Motor neuron (in vitro differentiated cells): ENCODE measurements at places on chromosomes 5 and 9. TPM values are rescaled to one million over a fixed set of nuclear protein-coding genes. Genes with fewer than 3 reads are reported as not detected.

Gene FAM114A2
- total RNA-seq: 20.3 and 26.1 TPM in 2 replicates

Gene IRGM
- total RNA-seq: 0.52 and 0.58 TPM in 2 replicates

Gene SLC36A3
- total RNA-seq: not detected in 2 replicates

- no peak for ATAC-seq
These were observed 31.4 kb downstream of the CAMK2A start for GRCh38 chr5:150258130-150258529.

- ATAC-seq: peak; percentile 100
These were observed 221.3 kb upstream of the TAS2R1 start for GRCh38 chr5:9851458-9851857.

DNA sequence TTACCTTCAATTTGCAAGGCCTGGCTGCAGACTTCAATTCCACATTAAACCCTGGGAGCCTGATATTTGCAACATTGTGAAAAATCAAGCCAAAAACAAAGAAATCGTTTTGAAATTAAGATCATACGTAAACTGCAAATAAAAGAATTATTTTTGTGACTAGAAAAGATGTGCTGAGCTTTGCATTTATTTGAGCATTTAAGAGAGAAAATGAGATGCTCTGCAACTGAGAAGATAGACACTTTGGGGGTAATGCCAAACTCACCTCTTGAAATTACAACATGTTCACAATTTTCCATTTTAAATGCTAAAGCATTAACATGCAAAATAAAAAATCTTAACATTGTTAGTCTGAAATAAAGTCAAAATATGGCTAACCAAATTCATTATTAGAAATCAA lies 46.6 kb downstream of the CSNK1A1 start:
- ATAC-seq: no peak

Gene ADAMTSL1
- total RNA-seq: 7.5 and 7.6 TPM in 2 replicates

- ATAC-seq: no peak
These were observed 4.4 kb upstream of the NDUFS4 start for GRCh38 chr5:53556001-53556400.

DNA sequence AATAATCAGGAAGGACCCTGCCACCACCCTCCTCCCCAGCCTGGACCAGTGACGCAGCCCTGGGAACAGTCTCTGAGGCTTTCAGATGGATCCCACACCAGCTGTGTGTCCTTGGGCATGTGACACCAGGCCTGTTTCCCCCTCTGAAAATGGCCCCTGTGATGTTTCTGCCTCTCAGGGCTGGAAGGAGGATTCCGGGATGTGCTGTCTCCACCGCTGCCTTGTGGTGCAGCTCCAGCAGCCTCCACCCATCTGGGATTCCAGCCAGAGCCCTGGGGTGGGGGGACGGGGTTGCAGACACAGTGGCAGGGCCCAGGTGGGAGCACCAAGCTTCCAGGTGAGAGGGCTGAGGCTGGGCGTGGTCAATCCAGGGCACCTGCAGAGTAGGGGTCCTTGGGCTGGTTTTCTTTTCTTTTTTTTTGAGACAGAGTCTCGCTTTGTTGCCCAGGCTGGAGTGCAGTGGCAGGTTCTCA lies 179.7 kb upstream of the IER5L start:
- ATAC-seq: no peak

GRCh38 chr5:136025900-136026299 lies 2.9 kb upstream of the TGFBI start:
- ATAC-seq: no peak

Gene POMT1
- 29.1 and 32.1 TPM in 2 replicates for total RNA-seq

- ATAC-seq: no peak
These were observed 211.2 kb downstream of the SAXO1 start for GRCh38 chr9:18821788-18822187.

Gene PDLIM4
- 32.4 and 40.2 TPM in 2 replicates for total RNA-seq

- ATAC-seq: no peak
These were observed 111.7 kb upstream of the C6 start for GRCh38 chr5:41325074-41325473.
